ENCODE measurements at places on chromosomes 3 and 15.

- no peak for DNase-seq
These were observed 600.5 kb downstream of the EDEM1 start for GRCh38 chr3:5787861-5788488.

GRCh38 chr3:138399766-138400165 lies 34.6 kb upstream of the ESYT3 start:
- no peak for DNase-seq

DNA sequence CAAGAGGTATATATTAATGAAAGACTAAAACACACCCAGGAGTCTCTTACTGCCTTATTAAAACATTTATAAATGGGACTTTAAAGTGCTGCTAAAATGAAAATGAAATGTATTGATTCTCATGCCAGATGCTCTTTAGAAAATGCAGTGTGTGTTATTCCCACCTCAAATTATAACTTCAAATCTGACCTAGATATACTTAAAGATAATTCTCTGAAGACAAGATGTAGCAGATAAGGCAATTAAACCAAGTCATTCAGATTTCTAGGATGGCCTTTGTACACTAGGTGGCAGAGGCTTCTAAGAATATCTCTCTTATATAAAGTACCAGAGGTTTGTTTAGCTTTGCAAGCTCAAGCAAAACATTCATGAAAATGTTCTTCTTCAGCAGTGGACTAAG lies 26.9 kb upstream of the GOLGA8B start:
- DNase-seq = no peak

DNA sequence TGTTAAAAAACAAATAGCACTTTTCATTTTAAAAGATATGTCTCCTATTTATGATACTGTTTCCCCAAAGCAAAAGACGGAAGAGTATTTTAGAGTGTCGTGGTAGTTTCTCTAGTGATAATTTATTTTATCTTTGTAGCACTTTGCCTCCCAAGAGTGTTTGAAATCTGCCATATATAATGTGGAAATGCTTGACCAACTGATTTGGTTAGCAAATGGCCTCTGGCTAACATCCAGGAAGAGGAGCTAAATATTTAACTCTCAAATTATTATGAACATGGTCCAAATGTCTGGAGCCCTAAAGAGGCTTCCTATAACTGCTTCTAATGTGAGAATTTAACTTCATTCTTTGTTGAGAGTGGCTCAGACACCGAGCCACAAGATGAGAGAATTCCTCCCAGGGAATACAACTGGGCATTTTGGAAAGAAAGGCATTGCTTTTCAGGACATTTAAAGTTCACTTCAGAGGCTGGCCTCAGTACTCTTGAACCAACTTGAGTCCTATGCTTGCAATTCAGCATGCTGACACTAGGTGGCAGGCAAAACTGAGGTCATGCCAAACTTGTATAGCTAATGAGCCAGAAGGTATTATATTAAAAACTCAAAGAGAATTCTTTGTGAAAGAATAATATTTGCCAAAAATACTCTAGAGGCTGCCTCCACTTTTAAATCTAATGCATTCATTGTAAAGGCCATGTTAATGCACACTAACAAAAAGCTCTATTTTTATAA lies 104.5 kb downstream of the RARB start:
- peak; percentile 7 for DNase-seq

GRCh38 chr15:94477913-94478553 lies 246.7 kb downstream of the MCTP2 start:
- DNase-seq = no peak

- no peak for DNase-seq
These were observed 117.5 kb downstream of the PDCD6IP start for GRCh38 chr3:33915796-33916546.

GRCh38 chr15:38196076-38196475 lies 56.6 kb upstream of the SPRED1 start:
- no peak for DNase-seq

- no peak for DNase-seq
These were observed 75.1 kb upstream of the ETV5 start for GRCh38 chr3:186184021-186184420.

- DNase-seq = no peak
These were observed 323.4 kb downstream of the CHST2 start for GRCh38 chr3:143442814-143443447.

DNA sequence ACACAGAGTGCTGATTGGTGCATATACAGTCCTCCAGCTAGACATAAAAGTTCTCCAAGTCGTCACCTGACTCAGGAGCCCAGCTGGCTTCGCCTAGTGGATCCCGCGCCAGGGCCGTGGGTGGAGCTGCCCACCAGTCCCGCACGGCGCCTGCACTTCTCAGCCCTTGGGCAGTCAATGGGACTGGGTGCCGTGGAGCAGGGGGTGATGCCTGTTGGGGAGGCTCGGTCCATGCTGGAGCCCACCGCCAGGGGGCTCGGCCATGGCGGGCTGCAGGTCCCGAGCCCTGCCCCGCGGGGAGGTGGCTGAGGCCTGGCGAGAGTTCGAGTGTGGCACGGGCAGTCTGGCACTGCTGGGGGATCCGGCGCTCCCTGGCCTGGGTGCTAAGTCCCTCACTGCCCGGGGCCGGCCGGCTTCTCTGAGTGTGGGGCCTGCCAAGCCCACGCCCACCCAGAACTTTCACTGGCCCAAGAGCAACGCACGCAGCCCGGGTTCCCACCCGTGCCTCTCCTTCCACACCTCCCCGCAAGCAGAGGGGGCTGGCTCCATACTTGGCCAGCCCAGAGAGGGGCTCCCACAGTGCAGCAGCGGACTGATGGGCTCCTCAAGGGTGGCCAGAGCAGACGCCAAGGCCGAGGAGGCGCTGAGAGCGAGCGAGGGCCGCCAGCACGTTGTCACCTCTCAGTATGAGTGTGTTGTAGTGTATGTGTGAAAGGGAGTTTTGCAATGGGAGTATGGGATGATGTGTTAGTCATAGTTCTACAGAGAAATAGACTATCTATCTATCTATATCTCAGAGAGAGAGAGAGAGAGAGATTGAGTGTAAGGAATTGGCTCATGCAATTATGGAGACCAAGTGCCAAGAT lies 69.0 kb downstream of the UBE2E2 start:
- DNase-seq = no peak

- DNase-seq = no peak
These were observed 25.5 kb upstream of the CSPG4 start for GRCh38 chr15:75738014-75738646.

- no peak for DNase-seq
These were observed at the start of gene ADCY5 for GRCh38 chr3:123448536-123449101. TSS of gene ADCY5 (minus strand) at chr3:123449090. CDS start at chr3:123448545, 545 bp downstream.

- peak; percentile 68 for DNase-seq
These were observed at the start of gene ALS2CL for GRCh38 chr3:46693038-46693891. TSS of gene ALS2CL (minus strand) at chr3:46693679. CDS start at chr3:46689440, 4,239 bp downstream.

GRCh38 chr3:13262493-13263211 lies 157.5 kb downstream of the NUP210 start:
- no peak for DNase-seq

DNA sequence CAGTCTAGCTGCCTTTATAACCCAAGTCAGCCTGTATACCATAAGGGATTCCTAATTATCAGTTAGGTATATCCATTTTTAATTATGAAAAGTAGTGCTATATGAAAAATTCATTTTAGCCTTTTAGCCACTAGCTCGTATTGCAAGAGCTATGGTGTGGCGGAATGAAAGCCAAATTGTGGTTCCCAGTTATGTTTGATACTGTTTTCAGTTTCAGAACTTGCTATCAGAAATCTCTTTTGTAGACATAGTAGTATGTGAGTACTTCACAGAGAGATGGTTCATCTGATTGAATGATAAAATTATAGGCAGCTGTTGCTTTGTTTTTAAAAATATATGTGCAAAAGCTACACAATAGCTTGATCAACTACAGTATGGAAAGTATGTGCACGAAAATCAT lies 134.6 kb downstream of the SLC25A26 start:
- DNase-seq = no peak

- no peak for DNase-seq
These were observed 202.0 kb downstream of the SHQ1 start for GRCh38 chr3:72646263-72646662.

DNA sequence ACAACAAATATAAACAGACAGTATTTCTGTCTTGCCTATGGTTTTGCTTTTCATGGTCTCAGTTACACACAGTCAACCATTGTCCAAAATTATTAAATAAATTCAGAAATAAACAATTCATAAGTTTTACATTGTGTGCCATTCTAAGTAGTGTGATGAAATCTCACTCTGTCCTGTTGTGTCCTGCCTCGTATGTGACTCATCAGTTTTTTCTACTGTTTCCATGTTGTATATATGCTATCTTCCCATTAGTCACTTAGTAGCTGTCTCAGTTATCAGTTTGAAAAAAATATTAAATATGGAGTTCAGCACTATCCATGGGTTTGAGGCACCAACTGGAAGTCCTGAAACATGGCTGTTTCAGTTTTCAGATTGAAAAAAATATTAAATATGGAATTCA lies 282.4 kb upstream of the GRM7 start:
- DNase-seq = no peak
